Activated T-helper 1 cell treated with anti-CD3 and anti-CD28 coated beads, Interleukin-2, amount 50 U/mL, for 16 hours (primary cell): ENCODE measurements at places on chromosomes 4 and X.

- DNase-seq = no peak
These were observed 243.8 kb upstream of the JADE1 start for GRCh38 chr4:128565565-128566186.

- DNase-seq = no peak
These were observed 199.0 kb upstream of the DDX53 start for GRCh38 chrX:22800806-22801205.

DNA sequence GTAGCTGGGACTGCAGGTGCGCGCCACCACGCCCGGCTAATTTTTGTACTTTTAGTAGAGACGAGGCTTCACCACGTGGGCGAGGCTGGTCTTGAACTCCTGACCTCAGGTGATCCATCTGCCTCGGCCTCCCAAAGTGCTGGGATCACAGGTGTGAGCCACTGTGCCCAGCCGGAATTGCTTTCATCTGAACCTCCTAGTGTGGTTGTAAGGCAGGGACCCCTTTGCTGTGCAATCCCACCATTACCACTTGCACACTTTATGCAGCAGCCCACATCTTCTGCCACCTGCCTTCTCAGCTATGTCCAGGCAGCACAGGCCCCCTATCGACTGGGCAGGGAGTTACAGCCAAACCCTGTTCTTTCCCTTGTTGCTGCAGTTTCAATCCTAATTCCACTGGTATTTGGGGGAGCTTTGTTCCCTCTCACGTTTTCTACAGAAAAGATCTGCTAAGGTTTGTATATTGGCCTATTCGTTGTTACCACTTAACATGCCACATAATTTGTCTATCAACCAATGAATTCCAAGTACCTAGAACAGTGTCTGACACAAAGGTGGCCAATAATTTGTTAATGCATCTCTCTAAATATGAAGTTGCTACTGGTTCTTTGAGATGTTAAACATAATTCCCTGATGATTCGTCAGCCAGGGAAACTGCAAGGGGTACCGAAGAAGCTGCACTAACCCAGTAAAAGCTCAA is 6.5 kb downstream of the RPL39 start:
- DNase-seq = no peak

DNA sequence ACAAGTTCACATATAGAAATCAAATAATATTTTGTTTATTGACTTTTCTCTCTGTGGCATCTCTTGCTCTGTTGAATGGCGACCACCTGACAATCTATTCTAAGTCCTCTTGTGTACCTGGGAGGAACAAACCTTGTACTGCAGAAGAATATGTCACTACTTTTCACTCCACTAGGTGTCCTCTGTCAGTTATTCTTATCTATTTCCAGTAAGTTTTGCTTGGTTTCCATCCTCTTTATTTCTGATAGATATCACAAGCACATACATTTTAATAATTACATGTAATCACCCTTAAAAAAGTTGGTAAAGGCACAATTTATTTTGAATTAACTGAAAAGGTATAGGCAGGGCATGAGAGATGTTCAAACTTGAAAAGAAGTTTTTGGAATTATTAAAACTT is 238.4 kb downstream of the SNCA start:
- no peak for DNase-seq

DNA sequence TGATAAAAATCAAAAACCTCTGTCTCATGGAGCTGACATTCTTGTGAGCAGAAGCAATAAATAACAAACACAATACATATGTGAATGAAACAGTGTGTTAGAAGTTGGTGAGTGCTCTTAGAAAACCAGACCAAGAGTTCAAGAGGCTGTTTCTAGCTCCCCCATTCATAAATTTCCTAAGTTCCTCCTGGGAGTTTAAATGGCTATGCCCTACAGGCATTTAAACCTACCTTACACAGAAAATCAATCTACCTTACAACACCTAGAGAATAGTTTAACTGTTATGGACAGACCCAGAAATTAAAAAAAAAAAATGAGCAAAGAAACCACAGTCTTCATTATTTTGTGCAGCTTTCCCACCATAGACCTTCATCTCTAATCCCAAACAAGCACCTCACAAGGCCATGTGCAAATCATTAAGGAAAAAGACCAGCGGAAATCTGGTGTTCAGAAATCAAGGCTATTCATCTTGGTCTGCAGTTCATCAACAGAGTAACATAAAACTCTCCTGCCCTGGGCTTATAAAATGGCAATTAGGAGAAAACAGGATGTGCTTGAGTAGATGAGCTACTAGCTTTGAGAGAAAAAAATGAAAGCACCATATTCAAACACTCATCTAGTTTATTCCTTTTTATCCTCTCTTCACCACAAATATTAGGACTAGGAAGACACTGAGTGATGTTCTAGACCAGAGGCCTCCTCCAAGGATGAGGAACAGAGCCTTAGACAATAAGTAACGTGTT is 147.2 kb downstream of the SHROOM3 start:
- DNase-seq = no peak

DNA sequence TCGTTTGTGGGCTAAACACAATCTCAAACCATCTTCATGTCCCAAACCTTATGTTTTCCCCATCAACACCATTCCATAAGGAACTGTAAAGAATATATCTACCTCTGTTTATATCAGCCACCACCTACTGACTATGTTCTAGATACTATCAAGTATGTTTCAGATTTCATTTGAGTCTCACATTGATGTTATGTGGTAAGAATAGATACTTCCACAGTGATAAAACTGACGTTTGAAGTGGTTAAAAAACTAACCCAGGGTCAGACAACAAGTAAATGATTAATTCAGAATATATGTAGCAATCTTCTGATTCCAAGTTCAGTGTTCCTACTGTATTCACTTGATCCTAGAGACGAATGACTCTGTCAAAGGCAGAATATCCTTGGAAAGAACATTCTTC is 156.8 kb upstream of the RASGEF1B start:
- no peak for DNase-seq

- no peak for DNase-seq
These were observed 89.4 kb downstream of the EFNB1 start for GRCh38 chrX:68918202-68918601.

DNA sequence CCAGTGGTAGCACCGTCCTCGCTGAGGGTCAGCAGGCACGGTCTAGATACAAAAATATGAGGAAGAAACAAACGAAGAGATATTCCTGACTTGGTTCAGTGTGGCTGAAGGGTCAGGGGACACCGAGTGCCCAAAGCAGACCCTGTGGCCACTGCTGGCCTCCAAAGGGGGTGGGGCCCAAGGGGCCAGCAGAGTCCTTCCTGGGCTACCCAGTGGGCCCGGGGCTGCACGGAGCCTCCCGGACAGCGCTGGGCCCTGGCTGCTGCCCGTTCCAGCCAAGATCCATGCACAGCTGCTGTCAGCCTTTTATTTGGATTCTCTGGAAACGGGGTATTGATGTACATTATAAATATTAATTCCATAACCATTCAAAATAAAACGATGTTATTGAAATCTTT is 20.4 kb downstream of the NELFA start:
- no peak for DNase-seq

DNA sequence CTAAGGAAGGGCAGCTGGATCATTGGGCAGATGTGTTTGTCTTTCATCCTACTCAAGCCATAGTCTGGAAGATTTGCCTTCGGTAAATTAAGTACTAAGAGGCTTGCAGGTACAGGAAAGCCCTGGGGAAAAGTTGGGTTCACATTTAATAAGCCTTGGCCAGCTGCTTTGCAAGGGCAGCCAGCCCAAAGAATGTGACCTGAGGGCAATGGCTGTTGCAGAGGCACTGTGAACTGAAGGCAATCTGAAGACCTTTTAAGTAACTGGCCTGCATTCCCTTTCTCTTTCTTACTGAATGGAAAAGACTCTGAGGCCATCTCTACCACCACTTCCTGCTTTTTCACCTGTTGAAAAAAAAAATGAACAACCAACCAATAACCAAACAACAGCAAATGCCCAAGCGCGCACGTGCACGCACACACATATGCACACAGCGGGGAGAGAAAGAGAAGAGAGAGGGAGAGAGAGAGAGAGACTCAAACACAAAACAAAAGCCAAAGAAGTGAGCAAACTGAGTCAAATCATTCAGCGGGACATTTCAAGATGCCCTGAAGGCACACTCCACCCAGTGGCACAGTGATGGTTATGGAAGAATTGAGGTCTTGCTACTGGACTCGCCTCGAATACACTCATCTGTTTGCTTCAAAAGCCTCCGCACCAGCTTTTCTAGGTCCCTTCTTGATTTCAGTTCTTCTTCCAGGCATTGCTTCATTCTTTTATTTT is 19.6 kb downstream of the CD40LG start:
- no peak for DNase-seq

DNA sequence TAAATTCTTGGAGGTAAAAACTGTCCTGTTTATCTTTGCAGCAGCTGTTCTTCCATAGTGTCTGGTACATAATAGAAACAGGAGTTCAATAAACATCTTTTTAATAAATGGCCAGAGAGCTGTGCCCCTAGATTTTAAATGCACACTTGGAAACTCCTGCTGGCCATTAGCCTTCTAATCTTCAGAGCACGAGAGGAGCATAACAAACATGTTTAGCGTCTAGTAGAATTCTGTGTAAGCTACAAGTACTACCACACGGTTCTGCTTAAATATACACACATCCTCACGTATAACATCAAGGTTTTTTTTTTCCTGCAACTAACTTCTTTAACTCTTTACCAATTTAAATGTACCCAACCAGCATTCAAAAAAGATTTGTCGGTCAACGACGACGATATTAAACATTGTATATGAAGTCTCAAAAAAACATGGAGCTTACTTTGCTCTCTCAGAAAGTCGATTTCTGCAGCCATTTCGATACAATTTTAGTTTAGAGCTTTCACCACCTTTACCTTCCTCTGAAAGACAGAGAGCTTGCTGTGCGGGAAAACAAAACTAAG is 628 bp downstream of the SCLT1 start:
- DNase-seq = no peak

GRCh38 chrX:12469296-12469695 is 321.9 kb upstream of the PRPS2 start:
- DNase-seq = no peak

DNA sequence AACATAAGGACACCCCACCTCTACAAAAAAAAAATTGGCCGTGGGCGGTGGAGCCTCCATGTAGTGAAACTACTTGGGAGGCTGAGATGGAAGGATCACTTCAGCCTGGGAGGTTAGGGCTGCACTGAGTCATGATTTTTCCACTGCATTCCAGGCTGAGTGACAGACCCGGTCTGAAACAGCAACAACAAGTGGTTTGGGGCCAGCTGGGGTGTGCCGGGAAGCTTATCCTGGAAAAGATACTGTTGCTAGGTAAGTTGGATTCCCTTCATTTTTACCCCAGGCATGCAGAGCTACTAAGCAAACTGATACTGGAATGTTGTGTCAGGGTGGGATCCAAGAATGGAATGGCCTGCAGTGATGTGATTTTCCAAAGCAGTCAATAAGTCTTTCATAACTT is 57.0 kb downstream of the XAGE2 start:
- no peak for DNase-seq

GRCh38 chrX:18286322-18286831 is 65.7 kb upstream of the BEND2 start:
- DNase-seq = no peak

DNA sequence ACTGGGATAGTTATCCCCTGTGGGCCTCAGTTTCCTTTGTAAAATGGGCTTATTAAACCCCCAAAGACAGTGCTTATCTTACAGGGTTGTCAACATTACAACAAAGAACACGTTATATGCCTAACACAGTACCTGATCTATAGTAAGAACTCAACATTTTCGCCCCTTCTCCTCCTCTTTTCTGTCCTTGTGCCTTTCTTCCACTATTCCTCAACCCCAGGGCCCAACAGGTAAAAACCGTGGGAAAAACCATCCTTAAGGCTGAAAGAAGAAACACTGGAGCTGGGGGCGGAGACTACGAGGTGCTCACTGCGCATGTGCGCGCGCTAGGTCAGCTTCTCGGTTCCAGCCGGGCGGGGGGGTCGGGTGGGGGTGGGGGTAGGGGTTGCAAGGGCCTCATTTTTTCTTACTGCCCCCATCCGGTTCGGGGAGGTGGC is 426 bp upstream of the XIAP start:
- no peak for DNase-seq
